ENCODE measurements at places on chromosomes 5 and 9.

DNA sequence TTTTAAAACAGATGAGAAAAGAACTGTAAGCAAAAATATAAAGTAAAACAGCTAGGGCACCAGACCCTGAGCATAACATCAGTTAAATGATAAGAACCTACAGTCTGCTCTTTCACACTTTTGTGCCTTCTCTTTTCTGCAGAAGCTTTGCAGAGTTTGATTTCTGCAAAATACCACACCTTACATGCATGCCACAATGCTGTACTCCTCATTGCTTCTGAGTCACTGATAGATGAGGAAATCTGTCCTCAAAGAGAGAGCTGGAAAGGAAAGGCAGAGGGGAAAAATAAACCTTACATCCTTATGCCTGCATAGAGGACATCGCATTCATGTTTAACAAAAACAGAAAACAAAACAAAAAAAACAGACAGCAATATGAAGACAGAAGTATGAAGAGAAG is 142.9 kb downstream of the ATPSCKMT start:
- DNase-seq: no peak

DNA sequence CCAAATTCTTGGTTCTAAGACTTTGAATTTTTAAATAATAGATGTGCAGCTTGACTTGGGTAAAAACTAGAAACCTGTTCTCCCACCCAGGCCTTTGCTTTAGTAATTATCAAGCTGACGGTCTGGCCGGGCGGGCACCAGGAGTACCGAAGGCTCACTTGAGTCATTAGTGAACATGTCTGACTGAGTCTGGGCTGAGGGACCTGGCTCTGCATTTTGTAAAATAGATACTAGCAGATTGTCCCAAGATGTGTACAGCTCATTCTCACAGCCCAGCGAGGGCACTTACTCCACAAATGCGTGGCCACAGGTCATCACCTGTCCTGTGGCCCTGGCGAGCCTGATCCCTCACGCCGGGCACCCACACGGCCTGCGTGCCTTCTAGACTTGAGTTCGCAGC is 216.2 kb downstream of the FANCC start:
- no peak for DNase-seq

- DNase-seq: no peak
Observed at GRCh38 chr5:133234911-133235310, 183.1 kb downstream of the HSPA4 start.

DNA sequence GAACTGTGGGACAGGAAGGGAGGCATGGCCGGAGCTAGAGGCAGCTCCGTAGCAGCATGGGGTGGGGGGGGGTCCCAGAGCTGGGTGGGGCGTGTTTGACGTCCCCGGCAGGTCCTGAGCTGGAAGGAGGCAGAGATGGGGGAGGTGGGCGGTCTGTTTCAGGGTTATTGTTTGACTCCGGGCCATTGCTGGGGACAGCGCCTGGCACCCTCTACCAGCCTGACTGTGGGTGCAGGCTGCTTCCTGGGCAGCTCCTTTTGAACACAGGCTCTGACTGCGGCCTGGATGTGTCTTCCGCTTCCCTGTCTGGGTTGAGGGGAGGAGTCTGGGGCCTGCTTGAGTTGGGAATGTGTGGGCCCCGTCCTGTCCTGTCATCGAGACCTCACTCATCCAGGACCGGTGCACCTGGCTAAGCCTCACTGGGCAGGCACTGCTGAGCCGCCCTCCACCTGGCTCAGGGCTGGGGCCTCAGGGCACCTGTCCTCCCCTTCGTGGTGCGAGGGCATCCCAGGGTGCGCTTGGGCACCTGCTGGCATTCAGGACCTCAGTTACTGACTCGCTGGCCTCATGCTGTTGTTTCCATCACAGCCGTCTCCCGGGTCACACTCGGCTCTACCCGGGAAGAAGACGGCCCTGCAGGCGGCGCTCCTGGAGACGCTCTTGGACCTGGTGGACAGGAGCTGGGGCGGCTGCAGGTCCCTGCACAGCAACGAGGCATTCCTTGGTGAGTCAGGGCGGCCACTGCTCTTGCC is 26.5 kb downstream of the CEP72 start:
- DNase-seq: no peak

GRCh38 chr9:93451849-93452709 is 594 bp downstream of the FAM120A start:
- DNase-seq: peak; percentile 31

DNA sequence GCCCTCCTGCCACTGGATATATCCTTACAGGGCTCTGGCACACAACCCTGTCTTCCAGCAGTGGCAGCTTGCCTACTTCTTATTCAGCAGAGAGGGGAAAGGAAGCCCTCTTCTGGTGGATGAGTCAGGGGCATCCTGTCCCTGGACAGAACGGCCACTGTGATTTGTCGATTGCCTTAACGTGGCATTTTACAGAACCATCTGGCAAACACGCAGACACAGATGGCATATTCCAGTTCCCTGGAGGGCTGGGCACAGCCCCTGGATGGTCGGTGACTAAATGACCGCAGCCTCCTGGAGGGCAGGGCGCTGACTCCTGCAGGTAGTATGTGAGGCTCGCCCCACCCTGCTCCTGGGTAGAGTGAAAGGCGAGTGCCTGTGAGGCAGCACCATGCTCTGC is 62.1 kb downstream of the DCP2 start:
- no peak for DNase-seq

DNA sequence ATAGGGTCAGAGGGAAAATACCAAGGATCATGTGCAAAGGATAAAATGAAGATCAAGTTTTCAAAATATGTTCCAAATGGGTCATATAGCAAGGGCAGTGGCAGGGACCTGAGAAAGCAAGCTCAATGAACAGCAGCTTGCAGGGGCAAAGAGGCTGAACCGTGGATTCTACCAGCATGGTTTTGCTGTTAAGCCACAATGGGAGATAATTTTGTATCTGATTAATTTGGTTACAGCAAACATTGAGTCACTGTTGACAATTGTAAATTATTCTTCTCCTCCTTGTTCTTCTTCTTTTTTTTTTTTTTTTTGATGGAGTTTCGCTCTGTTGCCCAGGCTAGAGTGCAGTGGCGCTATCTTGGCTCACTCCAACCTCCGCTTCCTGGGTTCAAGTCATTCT is 18.4 kb upstream of the ERAP2 start:
- DNase-seq: no peak

- DNase-seq: no peak
Observed at GRCh38 chr5:36417668-36418067, 116.0 kb upstream of the RANBP3L start.
